ENCODE measurements at places on chromosomes 6 and 20.

- DNase-seq = no peak
Observed at GRCh38 chr6:70470016-70470415, 56.7 kb downstream of the FAM135A start.

GRCh38 chr20:15318682-15319081 is 981.3 kb upstream of the FLRT3 start:
- no peak for DNase-seq

DNA sequence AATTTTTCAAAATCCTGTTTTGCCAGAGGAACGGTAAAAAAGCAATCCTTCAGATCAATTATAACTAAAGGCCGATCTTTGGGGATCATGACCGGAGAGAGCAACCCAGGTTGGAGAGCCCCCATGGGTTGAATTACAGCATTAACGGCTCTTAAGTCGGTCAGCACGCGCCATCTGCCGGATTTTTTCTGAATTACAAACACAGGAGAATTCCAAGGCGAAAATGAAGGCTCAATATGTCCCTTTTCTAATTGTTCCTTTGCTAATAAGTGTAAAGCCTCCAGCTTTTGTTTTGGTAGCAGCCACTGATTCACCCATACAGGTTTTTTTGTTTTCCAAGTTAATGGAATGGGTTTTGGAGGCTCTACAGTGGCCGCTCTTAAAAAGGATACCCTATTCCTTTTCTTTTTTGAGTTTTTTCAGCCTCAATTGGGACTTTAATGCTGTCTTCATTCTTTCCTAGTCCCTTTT is 16.9 kb upstream of the PTCRA start:
- peak; percentile 69 for DNase-seq

- DNase-seq = no peak
Observed at GRCh38 chr20:5342021-5342420, 25.3 kb upstream of the PROKR2 start.

- DNase-seq = no peak
Observed at GRCh38 chr6:113719064-113719463, 138.1 kb upstream of the MARCKS start.

Data from NCI-H1436 (cell line).